Activated naive CD4-positive, alpha-beta T cell treated with anti-CD3 and anti-CD28 coated beads, Interleukin-2, amount 50 U/mL, for 16 hours (primary cell): ENCODE measurements at places on chromosomes 5 and 9.

- no peak for DNase-seq
Measured at GRCh38 chr9:68974431-68974830, 39.5 kb downstream of the PRKACG start.

- DNase-seq = no peak
Measured at GRCh38 chr9:92763721-92764380, 782 bp downstream of the BICD2 start.

- DNase-seq = no peak
Measured at GRCh38 chr5:150117945-150118560, 31.7 kb upstream of the CSF1R start.

- no peak for DNase-seq
Measured at GRCh38 chr9:99073985-99074901, 30.7 kb upstream of the TGFBR1 start.

DNA sequence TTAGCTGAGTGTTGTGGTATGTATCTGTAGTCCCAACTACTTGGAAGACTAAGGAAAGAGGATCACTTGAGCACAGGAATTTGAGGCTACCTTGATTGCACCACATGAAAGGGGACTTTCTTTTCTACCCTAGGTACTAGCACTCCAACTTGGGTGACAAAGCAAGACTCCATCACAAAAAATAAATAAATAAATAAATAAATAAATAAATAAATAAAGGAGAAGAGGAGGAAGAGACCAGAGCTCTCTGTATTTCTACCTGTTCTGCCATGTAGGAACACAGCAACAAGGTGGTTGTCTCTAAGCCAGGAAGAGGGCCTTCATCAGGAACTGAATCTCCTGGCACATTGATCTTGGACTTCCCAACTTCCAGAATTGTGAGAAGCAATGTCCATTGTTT, 118.6 kb downstream of the HMHB1 start:
- no peak for DNase-seq

DNA sequence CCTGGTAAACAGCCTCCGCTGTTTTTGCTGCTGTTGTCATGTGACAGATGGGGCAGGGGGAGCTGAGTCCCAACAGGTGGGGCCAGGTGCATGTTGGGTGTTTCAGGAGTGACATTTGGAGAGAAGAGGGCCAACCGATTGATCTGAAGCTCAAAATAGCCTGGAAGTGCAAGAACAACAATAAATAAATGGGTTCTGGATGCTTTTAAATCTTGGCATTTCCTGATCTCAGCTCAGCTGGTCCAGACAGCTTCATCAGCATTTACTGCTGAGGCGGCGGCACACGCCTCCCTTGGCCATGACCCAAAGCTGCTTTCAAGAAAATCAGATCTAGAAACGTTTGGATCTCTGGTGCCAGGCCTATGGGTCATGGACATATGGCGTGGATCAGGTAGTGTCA, 70.5 kb downstream of the PPARGC1B start:
- DNase-seq = no peak

DNA sequence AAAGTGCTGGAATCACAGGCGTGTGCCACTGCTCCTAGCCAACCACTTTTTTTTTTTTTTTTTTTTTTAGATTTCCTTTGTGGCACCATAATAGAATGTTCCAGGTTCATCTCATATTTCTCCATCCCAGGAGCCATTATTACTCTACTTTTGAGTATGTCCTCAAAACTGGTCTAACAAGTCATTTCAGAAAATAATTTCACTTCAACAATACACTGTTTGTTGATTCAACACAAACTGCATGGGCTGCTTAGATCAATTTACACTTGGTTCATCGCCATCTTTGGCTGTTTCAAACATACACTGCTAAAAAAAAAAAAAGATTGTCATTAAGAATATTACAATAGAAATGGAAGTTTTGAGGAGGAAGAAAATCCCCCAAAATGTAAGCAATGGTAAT, 57.9 kb downstream of the CSNK1A1 start:
- no peak for DNase-seq

DNA sequence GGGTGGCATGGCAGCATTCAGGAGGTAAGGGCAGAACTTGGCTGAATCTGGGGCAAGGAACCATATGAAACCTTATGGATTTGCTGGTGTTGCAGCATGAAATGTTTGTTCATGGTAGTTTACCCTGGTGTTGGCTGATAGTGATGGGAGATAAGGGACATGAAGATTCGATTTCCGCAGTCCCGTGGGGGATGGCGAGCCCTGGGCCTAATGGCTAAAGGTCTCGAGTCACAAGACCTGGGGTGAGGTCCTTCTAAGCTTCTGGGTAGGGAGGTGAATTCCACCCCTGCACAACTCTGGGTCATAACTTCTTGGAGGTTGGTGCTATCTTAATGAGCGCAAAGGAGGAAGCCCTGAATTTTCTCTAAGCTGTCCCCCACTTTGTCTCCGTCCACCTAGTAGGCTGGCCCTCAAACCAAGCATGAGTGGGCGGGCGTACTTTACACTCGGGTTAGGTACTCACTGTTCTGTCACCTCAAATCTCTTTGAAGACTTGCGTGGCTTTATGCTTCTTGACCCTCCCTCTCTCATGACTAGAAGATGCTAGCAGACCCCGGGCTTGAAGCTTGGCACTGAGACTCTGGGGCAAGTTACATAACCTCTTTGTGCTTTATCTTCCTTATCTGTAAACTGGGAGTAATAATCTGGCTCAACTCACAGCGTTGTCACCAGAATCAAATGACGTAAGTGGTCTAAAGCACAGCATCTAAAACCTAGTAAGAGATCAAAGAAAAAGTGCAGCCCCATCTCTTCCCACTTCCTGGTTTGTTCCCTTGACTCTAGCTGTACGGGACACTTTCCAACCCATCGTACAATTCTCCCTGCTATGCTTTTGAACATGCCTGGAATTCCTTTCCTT, 72.5 kb downstream of the BASP1 start:
- no peak for DNase-seq

DNA sequence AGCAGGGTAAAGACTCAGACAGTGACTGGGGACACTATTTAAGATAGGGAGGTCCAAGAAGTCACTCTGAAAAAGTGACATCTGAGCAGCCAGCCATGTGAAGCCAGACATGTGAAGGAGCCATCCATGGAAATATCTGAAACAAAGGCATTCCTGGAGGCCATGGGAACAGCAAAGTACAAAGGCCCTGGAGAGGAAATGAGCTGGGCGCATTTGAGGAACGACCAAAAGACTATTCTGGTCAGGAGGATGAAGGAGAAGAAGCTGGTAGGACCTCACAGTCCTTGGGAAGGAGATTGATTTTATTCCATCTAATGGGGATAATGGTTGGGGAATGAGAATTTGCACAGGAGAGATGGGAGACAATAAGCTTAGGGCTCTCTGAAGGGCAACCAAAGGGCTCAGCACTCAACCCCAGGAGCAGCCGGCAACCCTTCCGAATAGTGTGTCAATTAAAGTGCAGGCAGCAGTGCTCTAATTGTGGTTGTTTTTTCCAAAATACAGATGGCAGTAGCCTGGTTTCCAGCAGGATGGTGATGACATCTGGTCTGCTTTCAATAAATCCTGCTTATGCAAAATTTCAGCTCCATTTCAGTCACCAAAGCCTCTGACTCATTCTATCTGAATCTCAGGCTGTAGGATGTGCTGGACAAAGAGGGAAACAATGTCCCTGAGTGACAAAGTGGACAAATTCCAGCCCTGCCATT, 26.7 kb downstream of the FOXI1 start:
- DNase-seq = no peak

DNA sequence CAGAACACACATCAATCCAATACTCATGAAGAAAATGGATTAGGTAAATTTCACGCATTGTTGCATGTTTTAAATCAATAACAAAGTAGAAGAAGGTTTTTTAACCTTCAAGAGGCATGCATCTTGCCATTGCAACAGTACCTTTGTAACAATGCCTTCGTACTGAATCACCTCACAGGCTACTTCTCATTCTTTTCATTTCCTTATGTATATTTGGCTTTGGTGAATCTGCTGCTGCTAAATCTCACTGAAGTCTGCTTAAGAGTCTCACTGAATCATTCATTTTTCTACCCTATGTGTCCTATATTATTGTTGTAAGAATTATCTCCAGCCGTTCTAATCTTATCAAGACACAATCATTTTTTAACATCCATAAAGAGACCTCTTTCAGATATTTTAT, 152.5 kb downstream of the CDH10 start:
- no peak for DNase-seq

GRCh38 chr5:176820937-176821336, 10.6 kb downstream of the UNC5A start:
- no peak for DNase-seq

DNA sequence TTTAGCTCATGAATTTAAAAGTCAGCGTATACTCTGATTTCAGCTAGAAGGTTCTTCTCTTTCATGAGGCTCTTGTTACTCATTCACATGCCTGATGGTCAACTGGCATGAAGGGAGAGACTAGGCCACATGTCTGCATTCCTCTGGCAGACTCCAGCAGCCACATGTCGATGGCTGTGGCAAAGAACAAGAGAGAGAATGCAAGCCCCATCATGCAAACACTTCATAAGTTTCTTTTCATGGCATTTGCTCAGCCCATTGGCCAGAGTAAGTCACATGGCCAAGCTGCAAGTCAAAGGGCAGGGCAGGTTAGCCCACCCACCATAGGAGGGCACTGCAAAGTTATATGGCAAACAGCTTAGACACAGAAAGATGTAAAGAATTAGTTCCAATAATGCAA, 5.4 kb downstream of the KCNV2 start:
- DNase-seq = no peak

DNA sequence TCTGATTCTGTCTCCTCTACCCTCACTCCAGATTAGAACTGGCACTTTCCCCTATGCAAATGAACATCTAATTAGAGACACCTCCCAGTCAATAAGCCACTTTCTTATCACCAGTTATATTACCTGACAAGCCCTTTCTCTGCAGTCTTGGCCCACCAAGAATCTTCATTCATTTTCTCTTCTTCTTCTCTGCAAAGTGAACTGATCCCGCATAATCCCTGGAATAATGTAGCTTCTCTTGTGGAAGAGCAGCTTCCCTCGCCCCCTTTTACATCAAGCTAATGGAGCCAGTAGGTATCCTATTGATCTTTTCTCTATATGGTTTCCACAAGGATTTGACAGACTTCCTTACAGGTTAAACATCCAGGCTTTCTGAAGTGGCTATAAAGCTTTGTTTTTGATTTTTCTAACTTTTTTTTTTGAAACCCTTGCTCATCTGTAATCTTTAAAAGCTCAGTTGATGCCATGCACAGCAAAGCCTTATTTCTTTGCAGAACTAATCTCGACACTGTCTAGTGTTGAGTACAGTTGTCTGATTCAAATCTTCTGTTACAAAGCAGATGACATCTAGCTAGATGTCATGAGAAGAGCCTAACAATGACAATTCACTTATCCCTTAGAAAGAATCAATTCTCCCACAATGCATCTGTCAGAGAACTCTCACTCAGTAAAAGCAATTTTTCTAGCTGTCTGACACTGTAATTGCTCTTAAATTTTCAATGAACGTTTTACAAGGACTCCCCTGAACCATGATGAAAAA, 281.4 kb downstream of the ISL1 start:
- DNase-seq = no peak

DNA sequence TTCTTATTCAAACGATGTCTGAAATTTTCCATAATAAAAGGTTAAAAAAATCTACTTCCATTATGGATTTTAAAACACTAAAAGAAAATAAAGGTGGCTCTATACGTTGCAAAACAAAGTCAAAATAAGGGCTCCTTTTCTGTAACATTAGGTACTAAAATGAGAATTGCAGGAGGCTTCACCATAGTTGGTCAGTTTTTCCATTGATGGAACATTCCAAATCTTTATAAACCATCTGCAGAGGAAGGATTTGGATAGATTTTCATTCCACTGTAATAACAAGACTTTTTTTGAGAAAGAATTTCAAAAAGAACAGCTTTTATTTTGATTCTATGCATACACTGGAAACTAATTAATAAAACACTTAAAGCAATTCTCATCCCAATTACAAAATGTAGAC, 145.6 kb downstream of the LURAP1L start:
- no peak for DNase-seq

DNA sequence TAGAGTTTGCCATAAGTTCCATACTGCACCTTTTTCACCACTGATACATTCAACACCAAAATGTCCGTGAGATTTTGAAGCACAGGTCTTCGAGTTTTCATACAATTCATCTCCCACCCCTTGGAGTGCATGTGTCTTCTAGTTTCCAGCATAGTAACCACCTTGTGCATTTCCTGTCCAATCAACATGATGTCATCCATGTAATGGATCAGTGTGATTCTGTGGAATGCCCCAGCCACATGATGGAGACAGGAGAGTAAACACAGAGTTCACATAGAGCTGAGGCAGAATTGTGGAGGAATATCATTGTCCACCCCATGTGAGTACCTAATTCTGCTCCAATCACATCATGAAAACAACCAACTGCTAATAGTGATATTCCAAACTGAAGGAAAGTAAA, 441.5 kb upstream of the CDH6 start:
- DNase-seq = no peak

DNA sequence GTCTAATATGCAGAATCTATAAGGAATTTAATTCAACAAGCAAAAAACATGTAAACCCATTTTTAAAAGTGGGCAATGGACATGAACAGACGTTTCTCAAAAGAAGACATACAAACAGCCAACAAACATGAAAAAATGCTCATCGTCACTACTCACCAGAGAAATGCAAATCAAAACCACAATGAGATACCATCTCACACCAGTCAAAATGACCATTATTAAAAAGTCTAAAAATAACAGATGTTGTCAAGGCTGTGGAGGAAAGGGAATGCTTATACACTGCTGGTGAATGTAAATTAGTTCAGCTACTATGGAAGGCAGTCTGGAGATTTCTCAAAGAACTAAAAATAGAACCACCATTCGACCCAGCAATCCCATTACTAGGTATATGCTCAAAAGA, 3.1 kb upstream of the KLHL3 start:
- no peak for DNase-seq

- no peak for DNase-seq
Measured at GRCh38 chr5:6115852-6116251, 262.5 kb downstream of the MED10 start.

DNA sequence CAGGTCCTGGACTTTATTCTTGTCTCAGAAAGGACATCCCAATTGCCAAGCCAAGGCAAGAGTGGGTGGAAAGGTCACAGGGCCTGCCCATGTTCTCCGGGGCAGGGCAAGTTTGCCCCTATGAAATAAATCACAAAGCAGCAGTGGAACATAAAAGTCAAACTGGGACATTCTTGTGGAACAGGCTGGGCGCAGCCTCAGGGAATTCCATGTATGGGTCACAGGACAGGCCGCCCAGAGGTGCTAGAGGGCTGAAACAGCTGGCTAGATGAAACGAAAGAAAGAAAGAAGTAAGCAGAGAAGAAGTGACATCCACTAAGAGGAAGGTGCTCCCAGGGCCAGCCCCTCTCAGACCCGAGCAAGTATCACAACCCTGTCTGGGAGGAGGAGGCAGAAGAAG, 219.1 kb upstream of the NFIL3 start:
- DNase-seq = no peak

DNA sequence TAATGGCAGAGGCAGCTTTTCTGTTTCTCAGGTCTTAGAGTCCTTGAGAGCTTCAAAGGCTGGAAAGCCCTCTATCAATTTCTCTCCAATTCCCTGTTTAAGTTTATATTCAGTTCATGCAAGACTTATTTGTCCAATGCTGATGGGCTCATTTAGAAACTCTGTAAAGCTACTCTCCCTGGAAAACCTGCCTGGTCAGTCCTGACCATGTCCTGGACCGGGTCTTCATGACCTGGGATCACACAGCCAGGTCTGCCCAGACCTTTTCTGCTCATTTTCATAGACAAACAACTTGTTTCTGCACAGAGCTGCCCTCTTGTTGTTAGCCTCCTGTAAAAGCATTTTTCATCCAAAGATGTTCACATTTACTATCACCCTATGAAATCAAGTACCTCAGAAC, 85.4 kb upstream of the TBCA start:
- no peak for DNase-seq
